AG08396 (cell line): ENCODE measurements at places on chromosomes 7 and 10.

DNA sequence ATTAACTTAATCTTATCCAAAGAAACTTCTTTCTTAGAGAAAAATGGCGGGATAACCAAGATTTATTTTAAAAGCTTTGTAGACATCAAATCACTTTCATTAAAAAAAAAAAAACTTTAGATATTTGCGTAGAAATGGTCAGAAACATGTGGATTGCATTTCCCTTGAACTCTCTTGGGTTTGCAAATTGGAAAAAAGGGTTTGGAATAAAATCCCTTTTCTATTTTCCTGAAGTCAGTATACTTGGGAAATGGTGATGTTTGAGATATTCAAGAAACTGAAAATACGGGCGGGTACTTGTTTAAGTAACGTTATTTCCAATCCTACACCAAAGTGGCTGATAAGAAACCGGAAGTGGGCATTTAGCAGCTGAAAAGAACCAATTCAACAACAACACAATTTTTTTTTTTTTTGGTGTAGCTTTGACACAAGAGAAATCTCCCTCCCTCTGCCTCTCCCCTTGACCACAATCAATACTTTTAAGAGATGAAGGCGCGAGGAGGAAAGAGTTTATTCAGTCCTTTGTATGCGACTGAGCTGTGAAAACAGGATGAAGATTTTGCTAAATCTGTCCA is 13.7 kb upstream of the GFRA1 start:
- no peak for DNase-seq

GRCh38 chr7:137981668-137982067 is 20.2 kb downstream of the CREB3L2 start:
- no peak for DNase-seq

- peak; percentile 41 for DNase-seq
Observed at GRCh38 chr10:77319557-77319956, 318.1 kb downstream of the KCNMA1 start.

GRCh38 chr10:119198438-119198837 is 8.9 kb upstream of the GRK5 start:
- DNase-seq = no peak
